ENCODE measurements at places on chromosomes 6 and 20. TPM values are rescaled to one million over a fixed set of nuclear protein-coding genes. Genes with fewer than 3 reads are reported as not detected.

The OR2H1 gene
- not detected for total RNA-seq

The SCRT2 gene
- not detected for total RNA-seq

The PERP gene
- total RNA-seq = 4.2 TPM

DNA sequence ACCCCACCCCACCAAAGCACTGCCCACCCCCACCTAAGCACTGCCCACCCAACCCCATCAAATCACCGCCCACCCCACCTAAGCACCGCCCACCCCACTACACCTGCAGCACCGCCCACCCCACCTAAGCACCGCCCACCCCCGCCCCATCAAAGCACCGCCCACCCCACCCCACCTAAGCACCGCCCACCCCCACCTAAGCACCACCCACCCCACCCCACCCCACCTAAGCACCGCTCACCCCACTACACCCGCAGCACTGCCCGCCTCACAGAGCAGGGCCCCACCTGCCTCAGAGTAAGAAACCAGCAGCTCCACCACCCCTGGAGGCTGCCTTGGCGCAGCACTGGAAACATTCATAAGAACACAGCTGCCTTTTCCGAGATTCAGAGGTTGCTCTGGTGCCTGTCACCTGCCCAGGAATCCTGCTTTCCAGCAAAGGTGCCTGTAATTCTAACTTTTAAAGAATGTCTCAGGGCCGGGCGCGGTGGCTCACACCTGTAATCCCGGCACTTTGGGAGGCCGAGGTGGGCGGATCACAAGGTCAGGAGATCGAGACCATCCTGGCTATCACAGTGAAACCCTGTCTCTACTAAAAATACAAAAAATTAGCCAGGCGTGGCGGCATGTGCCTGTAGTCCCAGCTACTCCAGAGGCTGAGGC lies 148.2 kb downstream of the BMP7 start:
- no peaks in the 10 kb centered on the region for H3K4me1 ChIP-seq
- DNase-seq = no peak
- H3K4me3 ChIP-seq = no peak overlapping the region
- H3K27ac ChIP-seq = no peak overlapping the region
- no peaks in the 10 kb centered on the region for H3K36me3 ChIP-seq
- no peaks in the 10 kb centered on the region for H3K27me3 ChIP-seq

- H3K36me3 ChIP-seq = no peaks in the 10 kb centered on the region
- no peak overlapping the region for H3K4me3 ChIP-seq
- H3K27ac ChIP-seq = no peak overlapping the region
- no peak for DNase-seq
- no peaks in the 10 kb centered on the region for H3K4me1 ChIP-seq
Observed at GRCh38 chr6:157253699-157254098, 69.6 kb downstream of the TMEM242 start.

- no peaks in the 10 kb centered on the region for H3K4me1 ChIP-seq
- no peak overlapping the region for H3K27ac ChIP-seq
- no peak overlapping the region for H3K4me3 ChIP-seq
- DNase-seq = no peak
- no peaks in the 10 kb centered on the region for H3K27me3 ChIP-seq
Observed at GRCh38 chr6:14804001-14804784, 441.7 kb upstream of the JARID2 start.
